ENCODE measurements at places on chromosomes 5 and 9.

DNA sequence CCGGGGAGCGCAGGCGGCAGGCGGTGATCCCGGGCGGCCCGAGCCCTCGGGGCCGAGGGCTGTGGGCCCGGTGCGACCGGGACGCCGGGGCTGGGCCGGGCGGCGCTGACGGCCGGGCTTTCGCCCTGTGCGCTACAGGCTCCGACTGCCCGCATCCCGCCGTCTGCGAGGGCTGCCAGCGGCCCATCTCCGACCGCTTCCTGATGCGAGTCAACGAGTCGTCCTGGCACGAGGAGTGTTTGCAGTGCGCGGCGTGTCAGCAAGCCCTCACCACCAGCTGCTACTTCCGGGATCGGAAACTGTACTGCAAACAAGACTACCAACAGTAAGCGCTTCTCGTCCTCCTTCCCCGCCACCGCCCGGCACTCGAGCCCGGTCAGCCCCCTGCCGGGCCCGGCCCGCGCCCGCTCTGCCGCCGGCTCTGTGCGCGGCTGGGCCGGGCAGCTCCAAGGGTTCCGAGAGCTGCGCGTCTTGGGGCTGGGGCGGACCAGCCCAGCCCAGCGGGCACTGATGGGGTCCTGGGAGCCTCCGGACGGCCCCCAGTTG is 1.6 kb downstream of the LMX1B start:
- DNase-seq: peak; percentile 15

DNA sequence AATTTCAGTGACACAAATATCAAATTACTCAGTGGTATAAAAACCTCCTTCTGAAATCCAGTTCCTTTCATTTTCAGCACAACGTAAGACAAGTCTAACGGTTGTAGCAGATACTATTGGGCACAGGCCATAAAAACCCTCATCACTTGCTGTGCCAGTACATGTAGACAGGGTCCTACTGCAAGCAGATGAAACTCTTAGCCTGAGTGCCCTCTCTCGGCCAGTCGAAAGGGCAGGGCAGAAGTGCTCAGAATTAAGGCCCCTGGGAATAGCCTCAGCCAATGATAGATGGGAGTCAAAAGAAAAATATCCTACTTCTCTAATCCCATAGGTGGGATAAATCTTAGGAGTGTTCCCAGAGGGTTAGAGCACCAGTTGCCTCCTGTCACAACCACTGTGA is 168.5 kb upstream of the FER start:
- no peak for DNase-seq

DNA sequence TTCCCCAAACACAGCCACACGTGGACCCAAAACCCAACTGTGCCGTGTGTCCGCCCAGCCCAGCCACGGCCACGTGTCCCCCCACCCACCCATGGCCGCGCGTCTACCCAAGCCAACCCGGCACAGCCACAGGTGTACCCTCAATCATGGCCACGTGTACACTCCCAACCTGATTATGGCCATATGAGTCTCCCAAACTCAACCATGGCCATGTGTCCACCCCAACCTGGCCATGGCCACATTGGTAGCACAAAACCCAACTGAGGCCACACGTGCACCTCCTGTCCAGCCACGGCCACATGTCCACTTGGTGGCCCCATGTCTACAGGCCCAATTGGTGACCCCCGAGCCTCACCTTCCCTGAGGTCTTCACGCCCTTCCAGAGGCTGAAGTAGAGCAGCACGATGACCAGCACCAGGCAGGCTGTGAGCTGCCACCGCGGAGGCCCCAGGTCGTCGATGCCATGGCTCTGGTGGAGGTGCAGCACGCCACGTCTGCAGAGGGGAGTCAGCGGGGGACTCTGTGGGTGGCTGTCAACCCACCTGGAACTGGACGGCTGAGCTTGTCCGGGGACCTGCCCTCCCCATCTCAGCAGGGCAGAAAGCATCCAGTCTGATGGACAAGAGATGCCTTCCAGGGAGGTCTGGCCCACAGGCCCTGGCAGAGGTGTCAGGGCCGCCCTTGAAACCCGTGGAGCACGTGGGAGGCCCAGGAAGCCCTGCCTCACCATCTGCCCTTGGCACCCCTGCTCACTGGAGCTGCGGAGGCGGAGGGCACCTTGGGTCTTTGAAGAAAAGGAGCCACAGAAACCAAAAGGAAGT is 23.5 kb downstream of the SLC6A3 start:
- DNase-seq: no peak

DNA sequence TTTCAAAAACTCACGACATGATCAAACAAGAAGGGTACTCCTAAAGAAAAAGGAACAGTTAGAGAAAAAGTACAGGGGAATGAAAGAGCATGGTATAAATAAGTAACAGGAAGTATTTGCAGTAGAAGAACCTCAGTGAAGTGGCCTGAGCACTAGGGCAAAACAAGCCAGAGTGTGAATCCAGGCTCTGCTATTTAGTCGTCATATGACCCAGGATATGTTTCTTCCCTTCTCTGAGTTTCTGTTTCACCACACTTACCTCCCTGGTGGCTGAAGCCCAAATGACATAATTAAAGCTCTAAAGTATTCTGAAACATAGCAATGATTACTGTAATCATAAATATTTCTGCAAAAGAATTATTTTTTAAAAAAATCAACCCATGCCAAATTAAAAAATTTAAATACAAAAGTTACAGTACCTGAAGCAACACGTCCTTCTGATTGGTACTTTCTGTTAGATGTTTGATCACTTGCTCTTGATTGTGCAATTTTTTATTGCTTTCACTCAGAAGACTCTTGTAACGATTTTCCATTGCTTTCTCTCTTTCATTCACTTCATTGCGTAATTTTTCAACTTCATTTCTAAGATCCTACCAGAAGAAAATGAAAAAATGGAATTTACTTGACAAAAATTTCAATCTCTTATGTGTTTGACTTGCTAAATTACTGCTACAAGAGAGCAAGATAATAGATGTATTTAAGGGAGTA is 88.9 kb downstream of the CDK5RAP2 start:
- DNase-seq: no peak

GRCh38 chr5:79237740-79238560 is 2.0 kb downstream of the JMY start:
- no peak for DNase-seq

DNA sequence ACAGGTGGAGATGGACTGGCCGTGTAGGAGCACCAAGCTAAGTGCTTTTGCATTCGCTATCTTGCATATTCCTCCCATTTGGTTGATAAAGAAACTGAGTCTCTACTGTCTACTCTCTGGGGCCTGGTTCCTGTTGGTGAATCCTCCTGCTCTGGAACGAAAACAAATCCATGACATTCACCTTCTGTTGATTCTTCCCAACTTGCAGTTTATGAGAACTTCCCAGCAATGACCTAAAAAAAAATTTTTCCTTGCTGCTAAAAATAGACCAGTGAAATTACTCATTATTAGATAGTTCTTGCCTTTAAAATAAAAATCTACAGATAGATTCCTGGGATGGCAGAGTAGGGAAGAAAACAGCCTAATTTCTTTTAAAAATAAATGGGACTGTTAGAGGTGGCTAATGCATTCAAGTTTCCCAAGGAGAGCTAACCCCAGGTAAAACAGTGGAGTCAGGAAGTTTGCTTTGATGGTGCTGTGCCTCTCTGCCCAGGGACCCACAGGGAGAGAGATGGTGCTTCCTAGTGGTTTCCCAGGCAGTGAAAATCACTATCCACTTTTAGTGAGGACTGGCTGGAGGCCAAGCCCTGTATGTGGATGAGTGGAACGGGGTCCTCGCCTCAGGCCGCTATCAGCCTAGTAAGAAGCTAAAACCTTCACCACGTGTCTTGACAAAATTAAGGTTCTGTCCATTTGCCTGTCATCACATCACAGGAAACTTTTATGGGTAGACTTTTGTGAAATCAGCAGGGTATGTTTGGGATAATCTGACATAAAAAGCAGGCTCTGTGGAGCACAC is 68.4 kb upstream of the NR3C1 start:
- no peak for DNase-seq

DNA sequence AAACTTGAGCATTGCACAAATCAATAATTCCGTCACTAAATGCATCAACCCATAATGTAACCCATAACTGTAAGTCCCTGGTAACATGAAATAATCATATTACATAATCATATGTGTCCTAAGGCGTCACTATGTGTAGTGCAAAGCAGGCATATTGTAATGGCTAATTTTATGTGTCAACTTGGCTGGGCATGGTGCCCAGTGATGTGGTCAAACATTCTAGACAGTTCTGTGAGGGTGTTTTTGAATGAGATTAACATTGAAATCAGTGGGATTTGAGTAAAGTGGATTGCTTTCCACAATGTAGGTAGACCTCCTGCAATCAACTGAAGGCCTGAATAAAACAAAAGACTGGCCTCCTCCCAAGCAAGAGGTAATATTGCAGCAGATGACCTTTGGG is 794.4 kb upstream of the ACO1 start:
- DNase-seq: no peak

GRCh38 chr5:95712347-95712958 is 18.7 kb upstream of the RHOBTB3 start:
- DNase-seq: no peak

DNA sequence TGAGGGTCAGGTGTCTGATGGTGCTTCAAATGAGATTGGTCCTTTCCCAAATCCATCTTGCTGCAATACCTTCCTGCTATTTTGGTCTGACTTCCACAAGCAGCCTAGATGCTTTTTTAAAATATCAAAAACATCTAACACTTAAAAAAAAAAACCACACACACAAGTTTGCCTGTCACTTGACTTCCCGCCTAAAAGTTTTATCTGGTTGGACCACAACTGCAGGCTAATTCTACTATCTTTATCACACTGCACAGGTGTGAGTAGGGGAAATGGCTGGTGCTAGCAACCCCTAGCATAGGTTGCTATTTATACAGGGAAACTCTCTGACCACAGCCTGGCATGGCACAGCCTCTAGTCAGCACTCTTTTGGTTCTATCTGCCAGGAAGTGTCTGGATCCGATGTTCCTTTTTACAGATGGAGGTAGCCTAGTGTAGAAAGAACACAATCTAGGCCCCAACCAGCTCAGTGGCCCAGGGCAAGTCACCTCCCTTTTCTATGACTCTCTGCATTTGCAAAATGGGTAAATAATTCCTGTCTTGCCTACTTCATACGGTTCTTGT is at the start of gene HEMGN:
Gene HEMGN, minus strand, starts transcription at position 92 of the 564 bp plus-strand sequence. Its CDS starts 36 bp downstream, at position 56.
- peak; percentile 9 for DNase-seq

GRCh38 chr9:8660383-8660782 is 860.8 kb upstream of the DMAC1 start:
- DNase-seq: no peak

DNA sequence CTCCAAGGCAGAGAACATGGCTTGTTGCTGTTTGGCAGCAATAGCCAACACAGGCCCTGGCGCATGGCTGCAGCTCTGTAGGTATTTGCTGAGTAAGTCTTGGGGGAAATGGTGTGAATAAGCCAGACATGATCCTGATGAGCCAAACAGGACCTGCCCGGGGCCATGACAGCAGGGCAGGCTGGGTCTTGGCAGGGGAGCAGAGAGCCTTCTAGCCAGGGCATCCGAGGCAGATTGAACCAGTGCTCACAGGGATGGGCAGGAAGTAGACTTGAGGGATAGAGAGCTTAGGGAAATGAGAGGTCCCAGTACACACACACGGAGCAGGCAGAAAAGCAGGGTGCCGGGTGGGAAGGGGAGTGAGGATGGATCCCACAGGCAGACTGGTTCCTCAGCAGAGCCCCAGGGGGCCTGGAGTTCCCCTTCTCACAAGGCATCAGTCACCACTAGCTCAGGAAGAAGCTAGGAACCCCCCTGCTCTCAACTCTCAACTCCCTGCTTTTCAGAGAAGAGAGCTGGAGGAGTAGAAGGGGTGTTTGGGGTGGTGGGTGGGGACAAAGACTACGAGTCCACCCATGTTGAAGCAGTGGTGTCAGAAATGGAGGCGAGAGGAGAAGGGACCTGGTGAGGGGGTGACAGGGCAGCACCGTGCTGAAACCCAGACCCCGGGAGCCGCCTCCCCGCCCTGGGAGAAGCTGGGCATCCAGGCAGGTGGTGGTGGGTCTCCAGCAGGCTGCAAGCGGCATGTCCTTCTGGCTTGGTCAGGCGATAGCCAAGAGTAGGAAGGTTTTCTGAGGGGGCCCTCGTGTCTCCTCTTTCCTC is 111.1 kb downstream of the RGS3 start:
- no peak for DNase-seq

DNA sequence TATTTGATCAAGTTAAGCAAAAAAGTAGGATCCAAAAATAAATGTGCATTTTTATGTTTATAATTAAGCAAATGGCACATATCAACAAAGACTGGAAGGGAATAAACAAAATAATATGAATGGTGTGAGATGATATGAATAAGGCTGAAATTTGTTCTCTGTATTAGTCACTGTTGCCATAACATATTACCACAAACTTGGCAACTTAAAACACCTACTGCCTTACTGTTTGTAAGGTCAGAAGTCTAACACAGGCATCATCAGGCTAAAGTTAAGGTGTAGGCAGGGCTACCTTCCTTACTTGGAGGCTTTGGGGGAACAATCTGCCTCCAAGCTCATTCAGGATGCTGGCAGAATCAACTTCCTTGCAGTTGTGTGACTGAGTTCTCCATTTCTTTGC is 19.3 kb downstream of the PGGT1B start:
- DNase-seq: no peak

DNA sequence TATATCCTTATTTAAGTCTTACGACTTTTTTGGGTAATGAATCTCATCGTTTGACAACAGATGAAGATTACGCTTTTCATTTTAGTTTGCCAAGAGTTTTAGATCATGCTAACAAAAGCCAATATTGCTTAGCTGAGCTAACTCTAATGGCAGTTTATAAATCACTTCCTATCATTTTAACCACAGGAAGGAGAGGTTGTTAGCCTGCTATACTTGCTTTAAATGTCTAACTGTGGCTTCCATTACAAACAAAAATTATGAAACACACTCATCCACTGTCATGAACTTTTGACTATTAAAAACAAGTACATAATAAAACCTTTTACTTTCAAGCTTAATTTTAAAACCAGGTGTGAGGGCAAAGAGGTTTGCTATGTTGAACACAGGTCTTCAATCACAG is 53.7 kb upstream of the ANKH start:
- DNase-seq: no peak

GRCh38 chr5:8829323-8830029 is 716.4 kb downstream of the SEMA5A start:
- DNase-seq: no peak

DNA sequence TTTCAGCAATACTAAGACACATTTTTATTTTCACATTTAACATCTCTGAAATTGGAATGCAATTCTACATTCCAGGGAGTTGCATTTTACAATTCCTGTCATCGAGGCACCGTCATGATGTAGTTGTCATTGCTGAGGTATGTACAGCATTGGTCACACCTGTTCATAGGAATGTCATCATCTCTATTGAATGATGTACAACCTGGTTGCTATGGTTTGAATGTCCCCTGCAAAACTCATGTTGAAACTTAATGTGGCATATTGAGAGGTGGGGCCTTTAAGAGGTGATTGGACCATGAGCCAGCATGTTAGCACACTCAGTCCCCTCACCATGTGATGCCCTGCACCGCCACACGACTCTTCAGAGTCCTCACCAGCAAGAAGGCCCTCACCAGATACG is 103.1 kb downstream of the CEMIP2 start:
- DNase-seq: no peak

DNA sequence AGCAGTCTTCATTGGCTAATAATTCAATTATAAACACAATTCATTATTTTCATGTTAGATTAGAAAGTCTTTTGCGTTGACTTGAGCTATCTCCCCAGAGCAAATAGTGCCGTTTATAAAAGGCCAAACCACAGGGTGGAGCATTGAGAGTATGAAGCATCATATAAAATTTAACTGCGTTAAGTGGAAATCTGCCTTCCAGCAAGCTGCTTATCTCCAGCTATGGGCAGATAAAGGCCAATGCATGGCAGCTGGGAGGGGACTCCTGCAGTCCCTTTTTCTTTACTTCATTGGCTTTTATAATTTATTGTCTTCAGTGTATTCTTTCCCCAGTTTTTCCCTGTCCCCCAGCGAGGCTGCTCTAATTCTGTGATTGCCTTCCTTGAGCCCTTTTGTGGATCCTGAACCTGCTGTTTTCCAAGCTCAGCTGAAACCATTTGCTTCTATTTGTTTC is 113.7 kb downstream of the TMEM232 start:
- DNase-seq: no peak
